ENCODE measurements at places on chromosomes 7 and 10. TPM values are rescaled to one million over a fixed set of nuclear protein-coding genes. Genes with fewer than 3 reads are reported as not detected.

DOCK1 gene
- polyA plus RNA-seq, result 15.5 TPM

PDZD7 gene
- polyA plus RNA-seq, result 1.9 TPM

FGL2 gene
- not detected for polyA plus RNA-seq

AGBL3 gene
- polyA plus RNA-seq, result 0.35 TPM

TDRD1 gene
- polyA plus RNA-seq, result not detected

DNA sequence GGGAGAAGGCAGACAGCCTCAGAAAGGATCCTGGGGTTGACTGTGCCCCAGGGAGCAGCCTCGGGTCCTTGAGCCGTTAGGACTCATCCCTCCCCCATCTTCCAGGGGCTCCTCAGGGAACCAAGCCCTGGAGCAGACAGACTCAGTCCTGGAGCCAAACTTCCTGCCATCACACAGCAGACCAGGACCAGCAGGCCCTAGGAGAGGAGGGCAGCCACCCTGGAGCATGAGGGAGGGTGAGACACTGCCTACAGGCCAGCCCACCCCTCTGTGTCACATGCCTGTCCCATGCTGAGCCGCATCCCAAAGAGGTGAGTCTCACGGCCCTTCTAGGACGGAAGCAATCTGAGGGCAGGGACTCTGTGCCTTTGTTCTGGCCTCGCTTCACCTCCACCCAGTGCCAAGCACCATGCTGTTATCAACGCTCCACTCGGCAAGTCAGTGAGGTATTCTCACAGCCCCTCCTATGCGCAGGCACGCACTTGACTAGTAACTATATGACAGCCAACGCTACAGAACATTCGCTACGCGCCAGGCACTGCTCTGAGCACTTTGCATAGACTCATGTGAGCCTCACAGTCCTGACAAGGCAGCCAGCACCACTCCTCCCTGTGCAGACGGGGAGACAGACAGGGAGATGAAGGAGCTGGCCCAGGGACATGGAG, 19.1 kb downstream of the MAD1L1 start:
- H3K4me3 ChIP-seq, result no peak overlapping the region
- H3K36me3 ChIP-seq, result peaks cover 65% of the 10 kb centered on the region
- no peaks in the 10 kb centered on the region for H3K27me3 ChIP-seq
- H3K4me1 ChIP-seq, result no peaks in the 10 kb centered on the region
- no peak overlapping the region for H3K27ac ChIP-seq
- DNase-seq, result no peak

DNA sequence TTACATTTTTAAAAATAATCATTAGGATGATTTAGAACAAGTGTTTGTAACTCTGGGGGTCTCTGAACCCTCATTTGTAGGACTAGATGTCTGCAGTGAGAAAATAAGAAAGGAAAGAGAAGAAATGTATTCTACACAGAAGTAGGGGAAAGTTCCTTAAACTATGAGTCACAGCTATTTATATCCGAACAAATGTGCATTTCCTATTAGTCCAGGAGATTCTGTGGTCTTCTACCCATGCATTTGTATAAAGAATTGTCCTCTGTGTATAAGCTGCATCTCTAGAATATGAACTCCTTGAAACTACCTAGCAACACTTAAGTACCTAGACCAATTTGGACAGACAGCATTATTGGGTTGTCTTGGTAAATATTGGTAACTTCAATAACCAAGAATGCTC, 15.9 kb upstream of the CD36 start:
- 0 out of 2 replicates have a peak, but pooled peaks cover 6% of the 10 kb centered on the region for H3K4me1 ChIP-seq
- H3K27me3 ChIP-seq, result no peaks in the 10 kb centered on the region
- H3K4me3 ChIP-seq, result no peak overlapping the region

- peak overlapping the region; percentile 43 for H3K27ac ChIP-seq
- no peak overlapping the region for H3K4me3 ChIP-seq
- no peak for DNase-seq
- no peaks in the 10 kb centered on the region for H3K36me3 ChIP-seq
- no peaks in the 10 kb centered on the region for H3K27me3 ChIP-seq
Measured at GRCh38 chr10:4281190-4281825, 496.3 kb upstream of the KLF6 start.

DNA sequence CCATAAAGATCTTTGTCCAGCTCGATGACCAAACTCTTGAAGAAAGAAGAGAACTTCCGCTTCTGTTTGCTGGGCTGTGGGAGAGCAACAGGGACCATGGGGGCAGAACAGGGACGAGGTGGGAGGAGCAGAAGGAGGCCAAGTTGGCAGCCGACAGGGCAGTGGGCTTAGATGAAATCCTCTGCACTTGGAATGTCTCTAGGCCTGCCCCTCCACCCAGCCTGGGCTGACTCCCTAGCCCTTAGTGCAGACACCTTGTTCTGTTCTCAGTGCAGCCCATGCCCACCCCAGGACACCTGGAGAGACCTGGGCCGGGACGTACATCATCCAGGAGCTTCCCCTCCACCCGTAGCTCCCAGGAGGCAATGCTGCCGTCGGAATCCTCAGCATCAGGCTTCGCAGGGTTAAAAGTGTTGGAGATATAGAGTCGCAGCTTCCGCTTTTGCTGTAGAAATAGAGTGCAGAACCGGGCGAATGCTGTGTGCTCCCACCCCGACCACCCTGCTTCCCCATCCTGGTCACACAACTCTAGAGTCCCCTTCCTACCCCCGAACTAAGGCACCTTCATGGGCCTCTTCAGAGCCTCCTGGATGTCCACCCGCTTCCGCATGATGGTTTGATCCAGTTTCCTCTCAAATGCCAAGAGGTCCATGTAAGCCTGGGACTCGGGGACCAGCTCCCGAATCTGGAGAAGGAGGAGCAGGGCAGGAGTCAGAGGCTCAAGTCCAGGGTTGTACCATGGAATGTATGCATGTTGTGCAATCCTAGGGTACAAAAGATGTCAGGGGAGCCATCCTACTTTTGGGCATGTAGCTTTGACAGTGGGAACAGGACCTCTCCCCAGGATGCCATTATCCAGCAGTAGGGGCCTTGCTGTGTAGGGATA, 6.1 kb downstream of the SMARCD3 start:
- H3K36me3 ChIP-seq, result peaks cover 56% of the 10 kb centered on the region
- DNase-seq, result no peak
- H3K27me3 ChIP-seq, result no peaks in the 10 kb centered on the region
- H3K4me3 ChIP-seq, result no peak overlapping the region

DNA sequence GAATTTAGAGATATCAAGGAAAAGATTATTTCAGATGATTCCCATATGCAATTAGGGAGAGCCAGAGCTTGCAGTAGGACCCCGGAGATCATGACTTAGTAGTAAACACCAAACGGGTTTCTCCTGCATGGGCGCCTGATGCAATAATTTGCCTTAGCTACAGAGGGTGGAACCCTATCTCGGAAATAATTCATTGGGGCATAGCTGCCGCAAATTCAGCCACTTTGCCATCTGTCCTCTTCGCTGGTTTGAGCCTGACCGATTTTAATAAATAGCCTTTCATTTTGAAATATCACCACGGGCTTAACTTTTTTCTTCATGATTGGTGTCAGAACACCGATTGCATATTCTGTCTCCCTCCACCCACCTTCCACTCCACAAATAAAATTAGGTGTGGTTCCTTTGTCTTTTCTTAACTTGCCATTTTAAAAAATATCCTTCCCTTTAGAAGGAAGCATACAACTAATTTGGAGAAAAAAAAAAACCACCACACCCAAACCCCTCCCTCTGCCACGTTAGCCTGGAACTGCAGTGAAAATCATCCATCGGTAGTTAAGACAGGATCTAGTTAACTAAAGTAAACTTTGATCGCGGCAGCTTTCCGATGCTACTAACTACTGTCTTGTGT, 1.4 kb downstream of the GARS1 start:
- peaks cover 45% of the 10 kb centered on the region for H3K36me3 ChIP-seq
- H3K27ac ChIP-seq, result peak overlapping the region; percentile 94
- peak overlapping the region; percentile 100 for H3K4me3 ChIP-seq

DNA sequence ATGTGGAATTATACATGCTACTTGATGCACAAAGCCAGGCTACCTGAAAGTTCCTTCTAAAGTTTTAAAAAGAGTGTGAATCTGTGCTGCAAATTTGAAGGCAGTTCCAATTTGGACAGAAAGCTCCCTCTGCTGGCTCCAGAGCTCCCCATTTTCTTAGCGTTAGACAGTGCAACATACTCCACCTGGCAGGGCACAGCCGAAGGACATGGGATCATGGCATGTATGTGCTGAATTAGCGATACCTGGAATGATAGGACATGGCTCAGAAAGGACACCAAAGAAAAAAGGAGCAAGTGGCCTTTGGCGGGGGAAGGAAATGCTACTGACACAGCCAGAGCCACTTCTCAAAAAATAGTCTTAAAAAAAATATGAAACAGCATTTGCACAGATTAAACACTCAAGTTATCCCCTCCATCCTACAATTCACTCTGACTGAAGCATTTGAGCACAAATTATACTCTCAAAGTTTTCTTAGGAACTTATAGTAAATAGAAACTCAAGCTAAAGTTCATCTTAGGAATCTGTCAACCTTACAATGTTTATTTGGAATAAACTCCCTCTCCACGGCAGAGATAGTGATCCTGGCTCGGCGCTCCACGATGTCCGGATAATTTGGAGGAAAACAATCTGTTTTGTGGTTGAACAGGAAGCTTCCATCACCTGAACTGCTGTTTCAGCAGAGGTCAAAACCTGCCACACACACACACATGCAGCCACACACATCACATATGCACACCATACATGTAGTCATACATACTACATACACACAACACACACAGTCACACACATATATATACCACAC, 80.0 kb downstream of the C7orf25 start:
- H3K27ac ChIP-seq, result no peak overlapping the region
- H3K27me3 ChIP-seq, result peaks cover 48% of the 10 kb centered on the region
- H3K4me1 ChIP-seq, result no peaks in the 10 kb centered on the region

GRCh38 chr7:2626498-2627117, 5.2 kb upstream of the TTYH3 start:
- H3K4me1 ChIP-seq, result no peaks in the 10 kb centered on the region
- no peaks in the 10 kb centered on the region for H3K27me3 ChIP-seq
- peak; percentile 56 for DNase-seq
- H3K27ac ChIP-seq, result peak overlapping the region; percentile 9

- no peaks in the 10 kb centered on the region for H3K36me3 ChIP-seq
- H3K27ac ChIP-seq, result no peak overlapping the region
- H3K4me1 ChIP-seq, result peaks cover 3% of the 10 kb centered on the region
- DNase-seq, result no peak
Measured at GRCh38 chr7:52689912-52690311, 345.5 kb upstream of the POM121L12 start.

- H3K4me3 ChIP-seq, result no peak overlapping the region
- H3K27ac ChIP-seq, result no peak overlapping the region
- no peaks in the 10 kb centered on the region for H3K4me1 ChIP-seq
- no peaks in the 10 kb centered on the region for H3K36me3 ChIP-seq
- no peaks in the 10 kb centered on the region for H3K27me3 ChIP-seq
Measured at GRCh38 chr7:156984174-156984891, 26.1 kb downstream of the MNX1 start.

- no peak overlapping the region for H3K4me3 ChIP-seq
- peaks cover 21% of the 10 kb centered on the region for H3K27me3 ChIP-seq
- no peaks in the 10 kb centered on the region for H3K4me1 ChIP-seq
- H3K36me3 ChIP-seq, result no peaks in the 10 kb centered on the region
- H3K27ac ChIP-seq, result no peak overlapping the region
Measured at GRCh38 chr7:20804345-20804744, 17.7 kb upstream of the SP8 start.

DNA sequence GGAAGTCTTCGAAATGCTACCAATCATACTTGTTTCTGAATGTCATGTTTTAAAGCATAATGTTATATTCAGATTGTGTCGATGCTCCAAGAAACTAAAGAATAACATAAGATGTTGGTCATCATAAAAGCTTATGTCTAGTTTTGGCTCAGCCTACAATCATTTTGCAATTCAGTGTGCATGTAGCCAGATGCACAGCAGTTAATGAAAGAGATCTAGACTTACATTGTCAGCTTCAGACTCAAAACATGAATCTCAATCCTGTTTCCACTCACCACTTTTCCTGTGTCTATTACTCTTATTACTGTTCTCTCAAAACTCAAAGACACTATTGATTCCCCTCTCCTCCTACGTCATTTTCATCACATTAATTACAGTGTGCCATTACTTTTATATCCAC, 21.4 kb downstream of the TMEM196 start:
- DNase-seq, result no peak
- H3K27ac ChIP-seq, result no peak overlapping the region
- peaks cover 5% of the 10 kb centered on the region for H3K27me3 ChIP-seq
- no peaks in the 10 kb centered on the region for H3K36me3 ChIP-seq
- H3K4me1 ChIP-seq, result no peaks in the 10 kb centered on the region

Data from SK-N-SH (cell line).